ENCODE measurements at places on chromosomes 7 and 10.

GRCh38 chr10:14414901-14415300 lies 84.2 kb upstream of the FRMD4A start:
- no peak for DNase-seq

DNA sequence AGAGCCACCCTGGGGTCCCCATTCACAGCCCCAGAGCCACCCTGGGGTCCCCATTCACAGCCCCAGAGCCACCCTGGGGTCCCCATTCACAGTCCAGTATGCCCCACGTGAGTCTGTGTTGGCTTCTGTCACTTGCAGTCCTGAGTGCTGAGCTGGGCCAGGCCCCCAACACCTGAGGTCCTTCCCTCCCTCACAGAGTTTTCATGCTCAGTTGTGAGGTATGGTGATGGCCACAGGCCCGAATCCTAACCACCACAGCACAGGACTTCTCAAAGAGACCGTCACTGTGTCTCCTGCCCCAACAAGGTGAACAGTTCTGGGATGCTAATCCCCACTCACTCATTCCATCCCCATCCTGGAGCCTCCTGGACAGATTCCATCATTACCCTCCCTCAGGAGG lies 239.2 kb downstream of the PTPRN2 start:
- DNase-seq: no peak

- no peak for DNase-seq
These were observed 20.0 kb downstream of the FOXI2 start for GRCh38 chr10:127757033-127757432.

DNA sequence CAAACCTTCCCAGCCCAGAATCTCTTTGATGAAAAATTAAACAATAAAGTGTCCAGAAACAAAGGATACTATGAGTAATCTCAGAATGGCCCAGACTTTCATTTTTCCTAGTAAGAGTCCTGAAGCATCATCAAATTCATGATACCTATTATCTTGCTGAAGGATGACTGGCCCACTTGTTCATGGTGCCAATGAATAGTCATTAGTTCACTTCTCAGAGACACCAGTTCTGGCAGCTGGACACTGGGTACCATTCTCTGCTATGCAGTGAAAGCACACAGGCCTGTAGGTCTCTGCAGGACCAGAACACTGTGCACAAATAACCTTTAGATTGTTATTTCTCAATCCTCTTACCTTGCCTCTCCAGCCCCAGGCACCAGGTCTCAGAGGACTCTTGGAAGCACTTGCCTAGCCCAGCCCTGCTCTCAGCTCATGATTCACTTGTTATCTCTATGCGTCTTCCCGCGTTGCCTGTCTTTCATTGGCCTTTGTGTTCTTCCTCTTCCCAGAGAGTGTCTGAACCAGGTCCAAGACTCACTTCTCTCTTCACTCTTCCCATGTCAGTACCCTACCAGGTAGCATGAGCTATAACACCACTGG lies 98.1 kb upstream of the AGBL3 start:
- DNase-seq: no peak

GRCh38 chr10:58998924-58999713 lies 177.3 kb upstream of the PHYHIPL start:
- DNase-seq: no peak

GRCh38 chr7:98559219-98559618 lies 57.9 kb upstream of the NPTX2 start:
- no peak for DNase-seq

DNA sequence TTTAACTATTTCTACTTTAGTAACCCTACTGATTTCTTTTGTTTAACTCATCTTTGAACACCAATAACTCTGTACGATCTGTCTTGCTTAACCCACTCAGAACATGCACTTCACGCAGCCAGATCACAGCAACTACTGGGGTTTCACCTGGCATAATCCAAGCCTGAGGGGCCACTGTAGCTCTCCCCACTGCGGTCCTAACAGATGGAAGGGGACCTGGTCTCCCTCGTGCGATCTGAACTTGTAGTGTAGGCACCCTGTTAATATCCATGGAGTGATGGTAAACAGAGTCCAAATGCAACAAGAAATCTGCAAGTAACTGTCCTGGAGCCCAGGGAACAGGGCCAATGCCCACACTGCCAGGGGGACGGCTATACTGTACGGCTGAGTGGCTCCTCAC lies 45.5 kb downstream of the INSIG1 start:
- no peak for DNase-seq

DNA sequence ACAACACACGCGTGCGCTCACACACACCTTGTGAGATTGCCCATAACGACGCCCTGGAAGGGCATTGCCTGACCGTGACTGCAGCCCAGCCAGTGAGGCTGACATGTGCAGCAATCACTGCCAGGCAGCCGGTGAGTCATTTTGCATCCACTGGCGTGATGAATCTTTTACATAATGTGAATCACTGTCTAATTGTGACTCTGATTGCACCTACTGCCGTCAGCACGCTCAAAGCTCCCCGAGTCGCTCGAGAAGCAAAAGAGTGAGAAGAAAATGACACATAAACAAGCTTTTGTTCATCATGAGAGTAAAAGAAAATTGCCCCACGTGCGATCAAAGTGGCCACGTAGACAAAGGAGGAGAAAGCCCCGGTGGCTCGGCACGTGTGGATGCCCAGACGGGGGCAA lies 117.4 kb upstream of the PFKP start:
- DNase-seq: no peak

- no peak for DNase-seq
These were observed 301.2 kb downstream of the DPP6 start for GRCh38 chr7:154353355-154353767.

- DNase-seq: no peak
These were observed 199.6 kb downstream of the HERPUD2 start for GRCh38 chr7:35495377-35495776.

- no peak for DNase-seq
These were observed 34.4 kb downstream of the HSPA12A start for GRCh38 chr10:116707981-116708380.

DNA sequence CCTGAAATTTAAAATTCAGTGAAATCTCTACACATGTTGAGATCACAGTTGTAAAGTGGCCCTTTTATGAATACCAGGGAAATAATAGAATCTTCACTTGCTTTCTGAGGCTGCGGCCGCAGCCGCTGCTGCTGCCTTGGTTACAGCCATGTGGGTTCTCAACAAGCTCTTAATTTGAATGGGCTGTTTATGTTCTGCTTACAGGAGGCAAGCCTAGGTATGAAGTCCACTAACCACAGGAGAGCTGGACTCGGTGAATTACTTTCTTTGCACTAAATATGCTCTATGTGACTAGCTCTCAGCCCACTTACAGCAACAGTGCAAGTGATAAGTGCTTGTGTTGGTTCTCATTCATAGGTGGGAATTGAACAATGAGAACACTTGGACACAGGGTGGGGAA lies 410.8 kb downstream of the SFMBT2 start:
- no peak for DNase-seq
